ENCODE measurements at places on chromosomes 4 and X.

DNA sequence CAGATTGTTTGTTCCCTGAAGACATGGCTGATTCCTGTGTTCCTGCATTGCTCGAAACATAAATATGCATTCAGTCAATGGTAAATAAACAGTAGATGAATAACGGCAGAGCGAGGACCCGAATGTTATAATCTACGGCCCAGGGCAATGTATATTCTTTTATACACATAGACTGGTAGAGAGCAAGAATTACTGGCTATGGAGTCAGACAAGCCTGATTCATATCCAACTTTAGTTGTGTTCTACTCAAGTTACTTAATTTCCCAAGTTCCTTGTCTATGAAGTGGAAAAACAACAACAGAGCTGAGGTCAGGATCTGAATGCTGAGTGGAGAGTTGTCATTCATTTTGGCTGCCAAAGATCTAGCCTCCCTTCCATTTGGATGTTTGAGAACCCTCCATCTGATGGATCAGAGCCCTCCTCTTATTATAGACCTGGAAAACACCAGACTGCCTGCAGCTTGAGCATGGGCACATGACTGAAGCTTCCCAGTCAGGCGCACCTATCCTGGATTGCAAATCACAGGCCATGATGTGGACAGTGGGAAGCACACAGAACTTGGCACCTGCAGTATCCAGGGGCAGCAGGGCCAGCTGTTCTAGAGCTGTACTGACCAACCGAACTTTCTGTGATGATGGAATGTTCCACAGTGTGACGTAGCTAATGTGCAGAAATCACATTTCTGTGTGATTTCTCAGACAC is 80.1 kb downstream of the FAM184B start:
- DNase-seq = no peak

DNA sequence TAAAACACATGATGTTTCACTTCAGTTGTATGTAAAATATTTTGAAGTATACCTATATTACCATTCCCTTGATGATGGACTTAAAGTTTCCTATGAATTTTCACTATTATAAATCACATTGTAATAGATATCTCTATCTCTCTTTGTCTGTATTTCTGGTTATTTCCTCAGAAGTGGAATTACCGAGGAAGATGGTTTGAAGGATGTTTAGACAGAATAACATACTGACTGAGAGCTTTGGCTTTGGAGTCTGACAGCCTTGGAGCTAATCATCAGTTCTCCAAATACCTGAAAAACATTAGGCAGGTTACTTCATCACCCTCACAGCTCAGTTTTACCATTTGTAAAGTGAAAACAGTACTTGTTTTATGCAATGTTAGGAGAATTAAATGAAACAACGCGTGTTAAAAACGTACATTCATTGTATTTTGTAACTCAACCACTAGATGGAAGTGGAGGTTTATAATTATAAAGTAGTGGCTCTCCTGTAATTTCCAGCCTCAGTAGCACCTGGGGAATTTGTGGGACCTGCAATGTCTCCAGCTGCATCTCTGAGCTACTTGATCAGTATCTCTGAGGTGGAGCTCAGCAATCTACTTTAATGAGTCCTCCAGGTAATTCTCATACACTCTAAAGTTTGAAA is 14.3 kb downstream of the JCHAIN start:
- DNase-seq = no peak

GRCh38 chr4:17854036-17854435 is 43.3 kb downstream of the NCAPG start:
- no peak for DNase-seq

DNA sequence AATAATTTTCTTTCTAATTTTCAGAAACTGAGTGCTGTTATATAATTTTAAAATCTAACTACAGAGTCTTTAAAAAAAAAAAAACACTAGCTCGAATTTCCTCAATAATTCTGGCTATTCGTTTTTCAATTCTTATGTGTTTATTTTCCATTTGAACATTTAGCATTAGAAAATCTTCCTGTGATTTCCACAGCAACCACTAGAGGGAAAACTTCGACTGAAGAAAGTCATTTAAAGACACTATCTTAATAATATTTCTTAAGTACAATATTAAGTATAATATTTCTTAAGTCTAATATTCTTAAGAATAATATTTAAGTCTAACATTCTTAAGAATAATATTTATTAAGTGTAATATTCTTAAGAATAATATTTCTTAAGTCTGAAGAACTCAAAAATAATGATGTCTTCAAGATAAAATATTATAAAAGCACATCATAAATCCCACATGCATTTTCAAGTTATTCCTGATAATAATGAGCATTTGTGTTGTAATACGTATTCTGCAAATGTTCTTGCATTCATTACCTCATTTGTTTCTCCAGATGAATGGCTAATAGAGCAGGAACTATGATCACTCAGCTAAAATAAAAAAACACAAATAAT is 118.4 kb upstream of the WDR17 start:
- no peak for DNase-seq

DNA sequence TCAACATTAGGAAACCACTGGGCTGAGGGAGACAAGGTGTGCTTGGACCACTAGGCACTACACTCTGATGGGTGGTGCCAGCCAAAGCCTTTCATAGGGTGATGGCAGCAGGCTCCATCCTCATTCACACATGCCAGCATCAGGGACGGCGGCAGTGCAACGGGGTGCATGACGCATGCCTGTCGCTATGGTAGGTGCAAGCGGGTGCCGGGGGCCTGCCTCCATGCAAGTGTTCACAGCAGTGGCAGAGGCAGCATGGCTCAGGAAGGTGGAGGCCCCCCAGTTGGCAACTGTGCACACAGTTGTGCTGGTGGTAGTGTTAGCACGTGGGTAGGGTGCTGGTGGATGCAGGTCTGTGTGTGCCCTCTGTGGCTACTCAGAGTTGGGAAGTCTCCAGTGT is 184.1 kb downstream of the RELL1 start:
- no peak for DNase-seq

DNA sequence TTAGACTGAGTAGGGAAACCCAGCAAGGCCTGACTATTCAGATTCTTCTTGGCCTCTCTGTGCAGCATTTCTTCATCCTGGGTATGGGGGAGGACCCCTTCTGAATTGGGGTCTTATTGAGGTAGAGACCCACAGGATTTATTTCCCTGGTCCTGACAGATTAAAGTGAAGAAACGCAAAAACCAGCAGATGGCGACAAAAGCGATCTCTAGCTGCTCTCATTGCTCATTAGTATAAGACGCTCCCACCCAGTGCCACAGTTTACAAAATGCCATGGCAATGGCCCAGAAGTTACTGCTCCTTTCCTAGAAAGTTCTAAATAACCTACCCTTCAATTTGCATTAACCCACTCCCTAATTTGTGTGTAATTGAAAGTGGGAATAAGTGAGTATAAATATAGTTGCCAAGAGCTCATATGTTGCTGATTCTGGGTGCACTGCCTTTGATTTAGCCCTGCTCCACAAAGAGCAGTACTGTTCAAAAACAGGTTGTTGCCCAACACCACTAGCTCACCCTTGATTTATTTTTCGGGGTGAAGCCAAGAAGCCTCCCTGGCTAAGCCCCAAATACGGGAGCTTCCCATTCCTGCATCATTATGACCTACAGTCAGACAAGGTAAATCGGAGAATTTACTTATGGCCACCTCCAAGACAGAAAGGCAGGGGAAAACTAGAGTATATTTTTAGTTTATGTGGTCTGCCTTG is 3.7 kb upstream of the BEX4 start:
- no peak for DNase-seq

GRCh38 chrX:18031726-18032375 is 170.8 kb upstream of the RAI2 start:
- DNase-seq = no peak

DNA sequence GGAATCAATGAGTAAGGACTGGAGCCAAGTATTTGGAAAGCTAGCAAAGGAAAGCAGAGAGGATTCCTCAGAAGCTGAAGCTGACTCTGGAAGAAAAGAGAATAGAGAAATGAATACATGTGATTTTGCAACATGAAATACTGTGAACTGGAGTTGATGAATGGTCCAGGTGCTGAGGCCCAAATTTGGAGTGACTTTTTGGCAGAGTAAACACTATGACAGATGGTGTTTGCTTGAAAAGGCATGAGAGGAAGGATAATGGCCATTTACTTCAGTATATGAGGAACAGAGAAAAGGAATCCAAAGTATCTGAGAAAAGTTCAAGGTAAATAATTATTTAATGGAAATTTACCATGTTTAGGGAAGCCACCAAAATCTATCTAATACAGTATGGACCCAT is 236.7 kb downstream of the SLITRK2 start:
- DNase-seq = no peak

DNA sequence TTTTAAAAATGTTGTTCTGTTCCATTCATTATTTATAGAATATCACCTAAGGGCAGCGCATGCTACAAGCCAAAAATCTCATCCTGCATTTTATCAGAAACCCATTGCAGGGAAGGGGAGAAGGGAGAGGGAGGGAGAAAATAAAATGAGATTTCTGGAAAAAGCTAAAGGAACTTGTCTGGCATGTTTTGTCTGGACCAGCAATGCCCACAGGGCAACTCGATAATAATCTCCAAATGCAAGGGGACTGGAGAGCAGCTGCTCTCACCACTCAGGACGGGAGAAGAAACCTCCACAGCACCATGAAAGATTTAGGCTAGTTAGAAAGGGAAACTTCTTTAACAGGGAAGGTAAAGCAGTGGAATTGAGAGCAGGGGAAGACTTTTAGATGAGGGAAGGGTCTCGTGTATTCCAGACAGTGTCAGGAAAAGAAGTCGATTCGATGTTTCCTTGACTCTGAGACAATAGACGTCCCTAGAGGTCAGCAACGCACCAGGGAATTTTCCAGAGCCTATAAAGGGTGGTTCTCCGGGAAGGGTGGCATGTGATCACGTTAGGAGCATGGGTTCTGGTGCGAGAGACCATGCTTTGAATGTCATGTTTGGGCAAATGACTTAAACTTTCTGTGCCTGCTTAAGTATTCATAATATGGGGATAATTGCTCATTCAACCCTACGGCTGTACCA is 132.2 kb upstream of the NDP start:
- no peak for DNase-seq

GRCh38 chr4:36046026-36046425 is 198.3 kb downstream of the ARAP2 start:
- DNase-seq = no peak

GRCh38 chr4:73311428-73311827 is 52.8 kb upstream of the ANKRD17 start:
- no peak for DNase-seq

DNA sequence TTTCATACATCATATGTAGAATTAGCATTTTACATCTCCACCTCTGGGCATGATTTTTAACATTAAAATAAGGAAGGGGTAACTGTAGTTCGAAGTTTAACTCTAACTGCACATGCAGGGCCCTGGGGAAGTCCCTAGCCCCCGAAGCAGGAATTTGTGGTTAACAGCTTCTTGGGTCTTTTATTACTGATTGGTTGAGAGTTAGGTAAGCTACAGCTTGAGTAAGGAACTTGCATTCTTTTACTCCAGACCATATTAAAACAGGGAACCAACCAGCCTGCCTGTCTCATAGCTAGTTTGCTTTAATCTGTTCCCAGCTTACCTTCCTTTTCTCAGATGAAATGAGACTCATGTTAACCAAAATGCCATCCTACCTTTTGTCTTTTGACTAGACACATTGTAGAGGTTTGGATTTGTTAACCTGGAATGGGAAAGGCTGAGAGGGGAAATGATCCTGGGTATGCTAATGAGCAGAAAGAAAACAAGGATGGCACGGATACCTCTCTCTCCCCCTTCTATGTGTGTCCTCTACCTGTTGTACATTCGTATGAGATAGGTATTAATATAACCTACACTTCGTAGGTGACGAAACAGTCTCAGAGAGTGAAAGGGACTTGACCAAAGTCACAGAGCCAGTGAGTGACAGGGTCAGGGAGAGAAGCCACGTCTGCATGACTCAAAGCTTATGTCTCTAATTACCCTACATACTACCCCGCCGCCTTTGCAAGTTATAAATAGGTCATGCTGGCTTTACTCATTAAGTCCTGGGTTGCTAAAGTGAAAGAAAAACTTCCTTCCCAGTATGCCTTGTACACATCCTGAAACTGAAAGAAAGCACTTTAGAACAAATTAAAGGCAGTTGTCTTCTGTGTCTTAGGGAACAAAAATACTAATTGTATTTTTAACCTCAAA is 119.5 kb upstream of the AFF2 start:
- DNase-seq = peak; percentile 13
